ENCODE measurements at places on chromosomes 5 and 9.

- no peak for DNase-seq
These were observed 611.9 kb downstream of the IRX1 start for GRCh38 chr5:4207486-4207885.

GRCh38 chr9:78788101-78788500, 491.2 kb downstream of the PSAT1 start:
- no peak for DNase-seq

DNA sequence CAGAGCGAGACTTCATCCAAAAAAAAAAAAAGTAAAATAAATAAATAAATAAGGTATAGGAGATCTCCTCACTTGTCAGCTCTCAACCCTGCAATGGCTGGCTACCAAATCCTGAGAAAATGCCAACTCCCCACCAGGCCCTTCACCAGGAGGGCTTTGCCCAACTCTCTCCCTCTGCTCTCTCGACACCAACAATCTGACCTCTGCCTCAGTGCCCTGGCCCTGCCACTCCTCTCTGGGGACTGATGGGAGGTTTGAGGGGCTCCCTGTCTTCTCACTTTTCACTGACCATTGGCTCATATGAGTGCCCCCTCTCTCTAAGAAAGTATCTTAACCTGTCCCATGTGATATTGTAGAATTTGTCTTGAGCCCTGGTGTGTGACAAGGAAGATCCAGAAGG, 52.6 kb upstream of the SH3PXD2B start:
- no peak for DNase-seq

GRCh38 chr9:35338086-35338485, 151.8 kb upstream of the RUSC2 start:
- DNase-seq: no peak

GRCh38 chr5:39352170-39352569, 12.1 kb downstream of the C9 start:
- DNase-seq: no peak

GRCh38 chr5:124865066-124865465, 118.6 kb upstream of the ZNF608 start:
- DNase-seq: no peak

DNA sequence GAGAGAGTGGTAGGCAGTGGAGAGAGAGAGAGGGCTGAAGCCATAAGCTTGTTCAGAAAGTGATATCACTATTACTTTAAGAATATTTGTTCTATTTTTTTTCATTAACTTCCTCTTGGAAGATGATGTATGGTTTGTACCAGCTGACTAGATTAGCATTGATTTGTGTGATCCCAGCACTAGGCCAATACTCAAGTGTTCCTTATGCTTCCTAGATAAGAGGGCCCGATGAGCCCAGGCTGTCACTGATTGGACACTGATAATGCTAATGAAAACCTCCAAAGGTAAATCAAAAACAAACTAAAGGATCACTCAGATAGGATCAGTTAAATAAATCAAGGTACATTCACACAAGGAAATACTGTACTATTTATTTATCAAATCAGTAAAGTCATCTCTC, 52.7 kb upstream of the OTULINL start:
- no peak for DNase-seq

DNA sequence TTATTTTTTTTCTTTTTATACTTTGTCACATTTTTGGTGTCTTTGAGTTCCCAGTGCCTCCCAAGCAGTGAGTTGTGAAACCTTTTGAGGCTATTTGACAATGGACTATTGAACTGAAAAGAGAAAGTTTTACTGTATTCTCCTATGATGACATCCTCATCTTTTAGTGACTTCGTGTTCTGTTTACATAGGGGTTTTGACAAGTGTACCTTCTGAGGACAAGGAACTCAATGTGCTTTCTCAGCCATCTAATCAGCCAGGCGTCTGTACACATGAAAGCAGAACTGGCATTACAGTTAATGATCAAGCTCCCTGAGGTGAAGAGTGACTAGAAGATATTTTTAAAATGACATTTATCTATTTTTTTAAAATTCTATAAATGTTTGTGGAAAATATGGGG, 175.5 kb downstream of the ANXA1 start:
- DNase-seq: no peak

DNA sequence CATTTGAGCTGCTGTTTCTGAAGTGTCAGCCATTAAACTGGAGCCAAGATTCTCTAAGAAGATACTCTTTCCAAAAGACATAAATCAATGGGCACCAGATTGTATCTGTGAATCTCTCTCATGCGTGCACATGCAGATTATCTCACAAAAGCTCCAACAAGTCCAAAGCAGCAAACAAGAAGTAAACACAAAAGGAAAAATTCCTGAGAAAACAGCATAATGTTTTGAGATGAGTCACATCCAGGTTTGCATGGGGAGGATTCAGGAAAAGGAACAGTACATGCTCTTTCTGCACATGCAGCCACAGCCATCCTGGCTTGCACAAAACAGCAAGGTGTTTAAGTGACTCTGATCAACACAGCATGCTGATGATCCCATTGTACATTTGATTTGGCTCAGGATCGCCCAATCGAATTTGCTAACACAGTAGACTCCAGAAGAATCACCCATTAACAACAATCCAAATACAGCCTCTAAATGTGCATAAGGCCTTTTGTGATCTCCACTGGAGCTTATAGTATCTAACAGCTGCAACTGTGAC, 143.1 kb downstream of the ELAVL2 start:
- no peak for DNase-seq

DNA sequence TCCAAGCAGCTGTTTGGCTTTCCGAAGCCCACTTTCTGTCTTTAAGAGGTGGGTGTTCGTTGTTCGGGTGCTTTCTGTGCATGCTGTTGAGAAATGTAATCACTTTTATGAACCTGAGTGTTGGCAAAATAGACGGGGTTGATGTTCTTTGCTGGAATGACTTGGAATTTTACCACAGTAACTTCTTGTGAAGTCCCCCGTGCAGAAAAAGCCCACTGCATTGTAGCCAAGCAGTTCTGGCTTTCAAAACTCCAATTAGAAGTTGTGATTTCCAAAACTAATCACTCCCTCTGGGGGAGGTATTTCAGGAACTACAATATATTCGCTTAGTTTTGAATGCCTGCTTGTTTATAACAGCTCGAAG, 111.1 kb downstream of the PAM start:
- DNase-seq: peak; percentile 58

- DNase-seq: no peak
These were observed 4.6 kb downstream of the MRPL41 start for GRCh38 chr9:137556069-137556838.

DNA sequence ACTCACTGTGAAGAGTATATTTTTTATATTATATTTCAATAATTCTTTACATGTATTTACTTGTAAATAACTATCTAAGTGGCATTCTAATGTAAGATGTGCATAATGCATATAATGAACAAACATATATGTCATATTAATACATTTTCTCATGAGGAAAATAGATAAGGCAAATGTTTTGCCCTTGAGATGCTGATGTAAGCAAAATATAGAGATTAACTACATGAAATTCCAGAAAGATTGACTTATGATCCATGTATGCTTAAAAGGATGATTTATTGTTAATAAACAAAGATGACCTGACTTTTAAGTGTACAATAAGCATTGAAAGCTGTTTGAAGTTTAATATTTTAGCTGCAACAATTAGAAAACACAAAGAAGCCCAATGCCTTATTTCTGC, 559.9 kb downstream of the PTPRD start:
- no peak for DNase-seq

GRCh38 chr9:20148416-20148815, 359.6 kb upstream of the SLC24A2 start:
- DNase-seq: no peak

DNA sequence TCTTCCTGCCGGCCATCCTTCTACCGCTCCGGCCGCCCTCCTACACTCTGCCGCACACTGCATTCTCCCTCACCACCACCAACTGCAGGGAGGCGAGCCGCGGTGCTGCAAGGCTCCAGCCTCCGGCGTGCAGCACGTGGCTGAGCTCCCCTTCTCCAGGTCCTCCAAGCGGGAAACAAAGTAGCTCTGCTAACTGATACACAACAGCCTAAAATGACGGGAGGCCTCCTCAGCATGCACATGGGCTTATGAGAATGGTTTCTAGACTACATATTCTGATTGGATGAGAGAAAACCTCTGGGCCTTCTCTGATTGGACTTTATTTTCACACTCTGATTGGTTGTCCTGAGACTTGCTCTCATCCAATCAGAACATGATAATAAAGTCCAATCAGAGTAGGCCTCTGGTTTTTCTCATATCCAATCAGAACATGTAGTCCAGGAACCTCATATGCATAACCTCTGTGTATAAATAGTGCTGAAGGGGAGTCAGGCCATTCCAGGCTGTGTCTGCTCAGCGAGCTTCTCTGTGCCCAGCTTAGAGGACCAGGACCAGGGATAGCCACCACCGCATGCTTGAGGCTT, 27.0 kb upstream of the ZNF354B start:
- DNase-seq: no peak

GRCh38 chr9:88108779-88109178, 29.5 kb downstream of the SPATA31C2 start:
- no peak for DNase-seq

GRCh38 chr9:130785940-130786508, 49.0 kb upstream of the ABL1 start:
- DNase-seq: no peak

- no peak for DNase-seq
These were observed 492.2 kb downstream of the ENC1 start for GRCh38 chr5:74148321-74148720.

GRCh38 chr9:93066978-93067603, 8.6 kb downstream of the SUSD3 start:
- DNase-seq: no peak

DNA sequence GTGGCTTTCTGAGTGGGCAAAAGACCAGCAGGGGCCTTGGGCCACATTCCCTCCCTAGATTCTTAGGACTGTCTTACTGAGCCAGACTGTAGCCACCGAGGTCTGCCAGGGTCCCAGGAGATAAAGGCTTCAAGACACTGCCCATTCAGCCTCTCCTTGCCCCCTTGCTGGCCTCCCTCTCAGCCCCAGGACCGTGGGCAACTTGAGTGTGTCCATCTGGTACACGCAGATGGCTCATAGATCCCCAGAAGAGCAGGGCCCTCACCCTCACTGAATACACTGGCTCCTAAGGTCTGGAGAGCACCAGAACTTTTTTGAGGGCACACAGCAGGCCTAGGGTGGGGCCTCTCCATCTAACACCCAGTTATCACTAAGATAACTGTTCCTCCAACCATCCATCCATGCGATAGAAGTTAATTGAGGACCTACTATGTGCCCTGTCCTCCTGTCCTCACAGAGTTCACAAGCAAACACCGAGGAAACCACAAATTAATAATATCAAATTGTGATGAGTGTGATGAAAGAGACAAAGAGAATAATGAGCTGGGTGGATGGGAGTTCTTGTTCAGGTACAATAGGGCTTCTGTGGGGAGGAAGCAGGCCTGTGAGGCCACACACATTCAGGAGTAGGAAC, 4.9 kb upstream of the PDGFRB start:
- no peak for DNase-seq

GRCh38 chr9:76020652-76021051, 130.2 kb downstream of the PCSK5 start:
- no peak for DNase-seq

GRCh38 chr9:130028493-130029222, 14.3 kb downstream of the FNBP1 start:
- no peak for DNase-seq

DNA sequence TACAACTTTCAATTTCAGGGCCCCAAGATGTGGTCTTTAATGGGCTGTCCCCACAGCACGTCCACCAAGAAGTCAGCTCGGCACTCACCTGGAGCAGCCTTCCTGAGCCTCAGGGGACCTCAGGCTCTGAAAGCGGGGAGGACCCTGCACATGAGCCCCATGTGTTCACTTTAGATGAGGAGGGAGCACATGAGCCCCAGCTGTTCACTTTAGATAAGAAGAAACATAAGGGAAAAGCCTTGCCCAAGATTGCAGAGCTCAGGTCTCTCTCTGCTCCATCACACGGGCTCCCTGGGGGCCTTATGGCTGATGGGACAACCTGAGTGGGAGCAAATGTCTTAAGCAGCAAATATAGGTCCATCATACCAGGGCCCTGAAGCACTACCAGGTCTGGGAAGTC, 56.4 kb downstream of the NIPSNAP3B start:
- DNase-seq: no peak

GRCh38 chr9:124187311-124187710, 70.4 kb upstream of the NEK6 start:
- no peak for DNase-seq

DNA sequence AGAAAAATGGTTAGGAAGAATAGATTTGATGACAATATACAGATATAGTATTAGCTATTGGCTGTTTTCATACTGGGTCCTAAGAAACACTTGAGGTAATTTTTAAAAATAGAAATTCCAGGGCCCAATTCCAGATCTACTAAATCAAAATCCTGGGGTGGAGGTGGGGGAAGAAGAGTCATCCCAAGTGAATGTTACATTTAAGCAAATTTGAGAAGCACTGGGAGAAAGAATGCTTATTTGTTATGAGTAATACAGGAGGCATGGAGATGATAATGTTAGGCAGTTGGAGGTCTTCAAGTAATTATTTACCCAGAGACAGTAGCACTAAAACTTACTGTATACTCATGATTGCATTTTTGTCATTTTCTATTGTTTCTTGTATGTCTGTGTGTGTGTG, 93.0 kb upstream of the DAB2 start:
- no peak for DNase-seq

- no peak for DNase-seq
These were observed 42.9 kb downstream of the UNC5A start for GRCh38 chr5:176853151-176853778.

DNA sequence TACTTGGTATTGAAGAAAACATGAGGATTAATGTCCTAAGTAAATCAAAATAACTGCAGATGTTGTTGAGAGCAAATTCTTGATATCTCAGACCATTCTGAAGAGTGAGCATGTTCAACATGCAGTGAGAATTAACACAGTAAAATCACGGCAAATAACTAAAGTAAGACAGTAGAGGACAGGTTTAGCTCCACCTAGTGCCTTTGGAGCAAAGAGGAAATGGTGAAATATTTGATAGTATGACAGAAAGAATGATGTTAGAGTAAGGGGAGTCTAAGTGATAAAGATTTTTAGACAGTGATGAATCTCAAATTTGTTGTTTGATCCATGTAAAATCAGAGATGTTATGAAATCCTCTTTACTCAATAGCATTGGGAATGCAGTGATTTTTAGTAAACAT, 424.2 kb downstream of the TMEM161B start:
- DNase-seq: no peak

DNA sequence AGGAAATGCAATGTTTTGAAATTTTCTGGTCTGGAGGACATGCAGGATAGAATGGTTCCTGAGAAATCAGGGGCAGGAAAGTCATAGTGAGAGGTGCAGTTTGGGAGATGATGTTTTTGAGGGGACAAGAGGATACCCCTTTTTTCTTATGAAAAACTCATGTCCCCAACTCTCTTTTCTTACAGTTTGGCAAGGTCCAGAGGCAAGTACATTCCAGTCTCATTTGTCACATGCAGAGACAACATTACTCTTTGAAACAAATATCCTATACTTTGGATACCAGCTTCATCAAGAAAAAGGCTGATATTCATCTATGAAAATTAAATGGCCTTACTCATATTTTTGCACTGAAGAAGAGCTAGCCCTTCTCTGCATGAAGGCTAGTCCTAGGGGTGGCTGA, 48.2 kb downstream of the EQTN start:
- no peak for DNase-seq

- no peak for DNase-seq
These were observed 25.2 kb upstream of the FCN2 start for GRCh38 chr9:134855231-134855899.

Data from NCI-H526 treated with DMSO at 0.1 percent for 48 hours (cell line).